BJ (cell line): ENCODE measurements at places on chromosomes 2 and 18.

DNA sequence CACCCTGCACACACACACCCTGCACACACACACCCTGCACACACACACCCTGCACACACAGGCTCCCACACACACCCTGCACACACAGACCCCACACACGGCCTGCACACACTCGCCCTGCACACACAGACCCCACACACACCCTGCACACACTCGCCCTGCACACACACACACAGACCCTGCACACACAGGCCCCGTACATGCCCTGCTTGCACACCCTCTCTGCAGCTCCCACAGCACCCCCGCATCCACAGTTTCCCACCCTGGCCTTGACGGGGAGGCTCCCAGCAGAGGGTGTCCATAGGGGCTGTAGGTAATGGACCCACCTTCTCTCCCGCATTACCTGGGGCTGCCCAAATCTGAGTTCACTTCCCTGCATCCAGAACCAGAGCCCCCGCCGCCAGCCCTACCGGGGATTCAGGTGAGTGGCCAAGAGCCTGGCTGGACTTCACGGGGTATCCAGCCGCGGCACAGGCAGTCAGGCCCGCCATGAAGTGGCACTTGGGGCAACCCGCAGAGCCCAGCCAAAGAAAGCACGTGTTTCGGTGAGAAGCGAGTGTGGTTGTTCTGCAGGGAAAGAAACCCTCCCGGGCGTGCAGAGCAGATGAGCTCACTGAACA, 88.6 kb upstream of the GPC1 start:
- DNase-seq = no peak

DNA sequence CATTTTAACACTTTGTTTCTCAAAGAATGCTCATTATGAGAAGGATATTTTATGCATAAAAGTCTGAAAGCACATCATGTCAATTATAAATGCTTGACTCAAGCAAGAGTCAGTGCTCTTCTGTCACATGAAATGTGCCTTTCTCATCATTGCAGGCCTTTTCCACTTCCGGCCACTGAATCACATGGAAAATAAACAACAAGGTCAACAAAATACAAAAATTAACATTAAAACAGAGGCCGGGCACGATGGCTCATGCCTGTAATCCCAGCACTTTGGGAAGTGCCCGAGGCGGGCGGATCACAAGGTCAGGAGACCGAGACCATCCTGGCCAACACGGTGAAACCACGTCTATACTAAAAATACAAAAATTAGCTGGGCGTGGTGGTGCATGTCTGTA, 480.6 kb downstream of the SPAG16 start:
- DNase-seq = no peak

- DNase-seq = no peak
Measured at GRCh38 chr18:4658804-4659203, 203.7 kb upstream of the DLGAP1 start.

- no peak for DNase-seq
Measured at GRCh38 chr2:127658641-127659407, 12.9 kb downstream of the GPR17 start.

DNA sequence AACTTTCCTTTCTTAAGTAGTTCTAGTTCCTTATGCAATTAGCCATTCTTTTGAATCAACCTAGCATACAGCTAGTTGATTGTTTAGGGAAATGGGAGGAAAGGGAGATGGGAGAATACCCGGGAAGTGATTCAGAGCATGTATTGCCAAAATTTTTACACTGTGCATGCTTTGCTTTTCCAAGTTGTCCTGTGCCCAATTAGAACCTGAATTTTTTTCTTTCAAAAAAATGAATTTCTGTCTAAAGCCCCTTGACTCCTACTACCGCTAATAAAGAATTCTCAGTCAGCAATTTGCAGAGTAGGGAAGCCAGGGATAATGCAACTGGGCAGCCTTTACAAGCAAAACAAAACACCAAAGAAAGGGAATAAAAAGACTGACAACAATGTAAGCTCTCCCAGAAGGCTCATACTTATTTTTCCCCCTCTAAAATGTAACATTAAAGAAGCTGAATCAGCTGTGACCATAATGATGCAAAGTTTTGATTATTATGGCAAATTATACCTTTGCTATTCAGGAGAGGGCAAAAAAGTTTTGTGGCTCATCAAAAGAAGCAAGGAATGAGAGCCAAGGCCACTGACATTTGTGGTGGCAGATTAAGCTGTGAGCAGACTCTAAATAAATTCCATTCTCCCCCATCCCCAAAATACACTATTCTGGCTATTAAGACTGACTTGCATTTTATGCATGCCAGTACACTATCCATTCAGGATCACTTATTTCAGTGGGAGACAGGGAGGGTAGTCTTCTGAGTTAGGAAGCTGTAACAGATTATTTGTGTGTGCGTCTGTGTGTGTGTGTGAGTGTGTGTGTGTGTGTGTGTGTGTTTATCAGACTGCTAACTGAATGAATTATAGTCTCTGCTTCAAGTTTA, 174.3 kb downstream of the ERBB4 start:
- DNase-seq = no peak

GRCh38 chr2:137655814-137656213, 308.5 kb upstream of the HNMT start:
- DNase-seq = no peak

- no peak for DNase-seq
Measured at GRCh38 chr2:46824611-46825010, 91.0 kb downstream of the MCFD2 start.

- DNase-seq = no peak
Measured at GRCh38 chr2:21263622-21264021, 139.9 kb downstream of the TDRD15 start.

DNA sequence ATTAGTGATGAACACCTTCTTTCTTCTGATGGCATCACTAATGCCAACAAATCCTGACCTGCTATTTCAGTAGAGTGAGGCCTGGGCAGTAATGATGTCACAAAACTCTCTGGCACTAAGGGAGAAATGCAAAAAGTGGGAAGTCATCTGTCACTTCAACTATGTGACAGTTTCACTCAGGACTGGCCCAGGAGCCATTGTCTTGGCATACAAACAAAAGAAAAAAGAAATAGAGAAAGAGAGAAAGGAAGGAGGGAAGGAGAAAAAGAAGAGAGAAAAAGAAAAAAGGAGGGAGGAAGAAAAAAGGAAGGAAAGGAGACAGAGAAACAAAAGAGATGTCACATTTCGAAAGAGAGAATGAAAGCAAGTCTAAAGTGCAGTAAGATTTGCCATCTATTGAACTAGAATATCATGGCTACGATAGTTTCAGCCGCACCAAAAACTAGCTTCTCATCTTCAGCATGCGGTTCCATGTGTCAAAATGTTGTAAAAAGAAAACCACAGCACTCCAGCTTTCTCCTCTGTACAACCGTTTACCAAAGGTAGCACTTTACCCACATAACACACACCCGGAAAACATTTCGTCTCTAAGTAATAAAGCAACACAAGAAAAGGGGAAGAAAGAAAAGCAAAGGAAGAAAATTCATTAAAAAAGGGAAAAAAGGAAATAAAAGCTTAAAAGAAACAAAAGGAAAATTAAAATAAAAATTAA, 50.1 kb downstream of the CD226 start:
- DNase-seq = no peak

DNA sequence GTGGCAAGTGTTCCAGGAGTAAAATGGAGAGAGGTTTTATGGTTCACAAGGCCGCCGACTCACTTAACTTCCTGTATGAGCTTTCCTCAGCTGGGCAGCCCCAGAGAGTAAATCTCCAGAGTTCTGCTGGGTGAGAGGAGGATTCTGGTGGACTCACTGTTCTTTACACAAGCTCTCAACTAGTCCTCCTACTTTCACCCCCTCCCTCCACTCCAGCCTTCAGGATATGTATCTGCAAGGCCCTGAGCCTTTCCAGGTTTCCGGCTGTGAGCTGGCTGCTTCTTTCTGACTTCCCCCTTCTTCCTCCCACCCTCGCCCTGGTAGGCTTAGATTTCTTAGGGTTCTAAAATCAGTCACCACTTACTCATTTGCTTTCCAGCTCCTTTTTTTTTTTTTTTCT, 34.0 kb downstream of the EML6 start:
- no peak for DNase-seq

GRCh38 chr18:26039203-26039602, 51.2 kb downstream of the SS18 start:
- no peak for DNase-seq

GRCh38 chr2:138115666-138116065, 151.4 kb downstream of the HNMT start:
- no peak for DNase-seq

DNA sequence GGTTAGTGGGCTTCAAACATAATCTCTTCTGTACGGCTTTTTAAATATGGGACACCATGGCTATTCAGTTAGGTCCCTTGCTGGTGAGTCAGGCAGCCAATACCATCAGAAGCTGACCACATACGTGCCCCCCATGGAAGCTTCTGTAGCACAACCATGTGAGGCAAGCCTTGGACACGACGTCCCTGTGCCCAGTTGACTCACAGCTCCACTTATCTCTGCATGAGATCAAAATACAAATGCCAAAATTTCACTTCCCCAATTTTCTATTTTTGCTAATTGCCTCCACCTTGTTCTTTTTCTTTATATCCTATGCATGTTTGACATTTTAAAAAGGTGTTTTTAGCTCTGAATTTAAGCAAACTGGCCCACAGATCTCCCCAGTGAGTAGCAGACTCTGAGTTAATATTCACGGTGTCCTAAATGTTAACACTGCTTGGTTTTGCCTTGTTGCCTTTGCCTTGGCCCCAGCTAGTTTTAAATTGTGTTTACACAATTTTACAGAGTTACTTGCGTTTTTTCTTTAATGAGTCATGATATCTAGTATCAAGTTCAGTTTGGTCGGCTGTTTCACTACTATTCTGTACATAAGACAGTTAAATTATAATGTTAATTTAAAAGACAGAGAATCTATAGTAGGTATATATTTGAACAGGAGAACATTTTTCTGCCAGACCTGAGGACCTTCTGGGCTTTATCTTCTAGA, 77.5 kb downstream of the CDCA7 start:
- no peak for DNase-seq

DNA sequence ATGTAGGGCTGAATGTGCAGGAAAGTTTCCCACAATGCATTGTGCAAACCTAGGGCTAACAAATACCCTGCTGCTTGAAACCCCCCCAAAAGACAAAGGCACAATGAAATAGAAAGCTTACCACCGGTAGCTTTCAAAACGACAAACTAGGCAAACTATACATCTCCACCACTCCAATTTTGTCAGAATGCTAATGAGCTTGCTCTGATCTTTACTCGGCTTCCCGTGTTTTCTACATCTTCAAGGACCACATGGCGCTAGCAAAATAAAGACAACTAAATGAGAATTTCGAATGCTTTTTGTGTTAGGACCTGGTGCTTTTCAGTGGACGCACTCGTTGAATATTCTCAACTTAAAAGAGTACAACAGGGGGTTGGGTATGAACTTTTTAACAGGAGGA, 37.2 kb upstream of the OTX1 start:
- no peak for DNase-seq

- DNase-seq = no peak
Measured at GRCh38 chr2:112134120-112134519, 4.1 kb upstream of the FBLN7 start.

DNA sequence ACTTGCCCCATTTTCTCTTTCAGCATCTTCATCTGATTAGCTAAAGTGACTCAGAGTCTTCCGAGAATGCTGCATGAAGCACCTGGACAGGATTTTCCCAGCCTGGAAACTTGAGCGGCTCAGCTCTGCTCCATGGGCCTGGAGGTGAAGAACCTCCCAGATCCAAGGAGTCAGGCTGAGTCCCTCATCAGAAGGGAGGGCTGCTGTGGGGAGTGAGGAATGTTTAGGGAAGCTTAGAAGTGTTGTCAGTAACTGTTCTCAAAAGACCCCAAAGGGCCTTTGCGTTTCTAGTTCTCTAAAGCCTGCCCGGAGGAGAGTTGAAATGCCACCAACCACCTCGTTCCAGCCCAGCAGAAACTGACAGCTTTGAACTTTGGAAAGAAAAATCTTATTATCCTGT, 157.1 kb downstream of the CLIP4 start:
- DNase-seq = no peak

DNA sequence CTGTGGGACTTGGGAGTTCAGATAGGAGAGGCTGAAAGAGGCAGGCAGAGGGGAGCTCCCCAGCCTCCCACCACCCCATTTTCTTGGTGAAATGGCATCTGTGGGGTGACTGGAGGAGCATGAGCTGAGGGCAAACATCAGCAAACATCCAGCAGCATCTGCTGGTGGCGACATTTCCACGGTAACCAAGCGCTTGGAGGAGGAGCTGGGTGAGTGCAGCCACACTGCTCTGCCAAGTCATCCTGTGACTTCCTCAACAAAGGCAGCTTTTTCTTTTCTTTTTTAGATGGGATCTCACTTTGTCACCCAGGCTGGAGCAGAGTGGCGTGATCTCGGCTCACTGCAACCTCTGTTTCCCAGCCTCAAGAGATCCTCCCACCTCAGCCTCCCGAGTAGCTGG, 5.6 kb downstream of the TXNL4A start:
- no peak for DNase-seq

- no peak for DNase-seq
Measured at GRCh38 chr2:22854588-22854987, 530.4 kb upstream of the KLHL29 start.

DNA sequence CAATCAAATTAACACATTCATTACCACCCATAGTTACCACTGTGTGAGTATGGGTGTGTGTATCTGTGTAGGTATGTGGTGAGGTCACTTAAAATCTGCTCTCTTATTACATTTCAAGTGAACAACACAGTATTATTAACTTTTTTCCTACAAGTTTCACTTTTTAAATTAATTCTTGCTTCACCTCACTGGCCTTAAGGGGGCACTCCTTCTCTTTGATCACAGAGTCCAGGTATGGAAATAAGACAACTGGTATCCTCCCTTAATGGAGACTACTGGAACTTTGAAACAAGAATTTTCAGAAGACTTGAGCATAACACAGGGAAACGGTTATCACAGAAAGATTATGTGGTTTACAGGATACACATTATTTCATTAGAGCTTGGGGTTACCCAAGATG, 255.8 kb downstream of the ASXL3 start:
- no peak for DNase-seq

DNA sequence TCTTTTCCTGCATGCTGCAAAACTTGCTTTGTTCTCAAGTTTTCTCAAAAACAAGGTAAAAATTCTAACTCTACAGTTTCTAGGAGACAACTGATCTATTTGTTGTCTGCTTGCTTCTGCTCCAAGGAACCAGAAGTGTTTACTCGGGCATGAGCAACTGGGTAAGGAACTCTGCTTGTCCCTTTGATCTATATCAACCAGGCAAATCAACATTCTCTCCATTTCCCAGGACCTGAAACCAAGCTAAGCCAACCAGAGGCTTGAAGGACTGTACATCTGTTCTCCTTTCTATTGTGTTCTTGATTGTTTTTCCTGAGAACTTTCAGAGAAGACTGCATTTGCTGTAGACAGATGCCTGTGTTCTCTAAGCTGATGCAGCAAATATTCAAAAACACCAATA, 335.0 kb upstream of the KCNH7 start:
- DNase-seq = no peak

DNA sequence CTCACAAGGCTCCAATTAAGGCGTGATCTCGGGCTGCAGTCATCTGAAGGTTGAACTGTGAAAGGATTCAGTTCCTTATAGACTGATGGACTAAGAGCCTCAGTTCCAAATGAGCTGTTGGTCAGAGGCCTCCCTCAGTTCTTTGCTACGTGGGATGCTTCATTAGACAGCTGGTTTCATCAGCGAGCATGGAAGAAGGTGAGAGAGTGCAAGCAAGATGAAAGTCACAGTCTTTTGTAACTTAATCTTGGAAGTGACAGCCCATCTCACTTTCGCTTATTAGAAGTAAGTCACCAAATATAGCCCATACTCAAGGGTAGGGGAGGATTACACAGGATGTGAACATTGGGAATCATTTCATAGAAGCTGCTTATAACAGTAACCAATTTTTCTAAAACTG, 26.8 kb downstream of the PPP1CB start:
- no peak for DNase-seq
